ENCODE measurements at places on chromosomes 12 and 14. TPM values are rescaled to one million over a fixed set of nuclear protein-coding genes. Genes with fewer than 3 reads are reported as not detected.

MYO1A gene
- total RNA-seq: 2.2 TPM

NRDE2 gene
- total RNA-seq: 16.8 TPM

VRTN gene
- total RNA-seq: not detected

TPPP2 gene
- total RNA-seq: not detected

TAC3 gene
- total RNA-seq: not detected

SPIC gene
- total RNA-seq: not detected

TDRD9 gene
- total RNA-seq: 12.0 TPM

FOXN4 gene
- total RNA-seq: not detected

RPL10L gene
- total RNA-seq: not detected

KRT71 gene
- total RNA-seq: not detected

LALBA gene
- not detected for total RNA-seq

TAS2R13 gene
- 7.3 TPM for total RNA-seq

TRIM9 gene
- total RNA-seq: 2.1 TPM

GRCh38 chr12:95509300-95509699 is 35.3 kb downstream of the METAP2 start:
- no peak for DNase-seq

DNA sequence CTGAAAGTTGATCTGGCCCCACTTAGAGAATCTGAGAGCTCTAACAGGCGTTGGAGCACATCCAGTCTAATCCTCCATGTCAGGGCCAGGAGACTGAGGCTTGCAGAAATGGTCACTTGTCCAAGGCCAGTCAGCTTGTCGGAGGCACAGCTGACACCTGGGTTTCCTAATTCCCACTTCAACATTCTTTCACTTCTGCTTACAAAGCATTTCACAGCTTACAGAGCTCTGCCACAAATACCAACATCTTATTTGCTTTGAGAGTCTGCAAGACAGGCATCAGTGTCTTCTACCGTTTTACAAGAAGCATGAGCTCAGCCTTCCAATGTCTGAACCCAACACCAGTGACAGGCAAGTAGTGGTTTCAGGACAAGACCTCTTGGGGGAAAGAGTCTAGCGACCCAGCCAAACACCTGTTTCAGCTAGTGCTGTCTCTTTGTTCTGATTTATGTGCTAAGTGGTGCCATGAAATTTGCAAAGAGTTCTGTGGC is 31.8 kb downstream of the ISCA2 start:
- no peak for DNase-seq

DNA sequence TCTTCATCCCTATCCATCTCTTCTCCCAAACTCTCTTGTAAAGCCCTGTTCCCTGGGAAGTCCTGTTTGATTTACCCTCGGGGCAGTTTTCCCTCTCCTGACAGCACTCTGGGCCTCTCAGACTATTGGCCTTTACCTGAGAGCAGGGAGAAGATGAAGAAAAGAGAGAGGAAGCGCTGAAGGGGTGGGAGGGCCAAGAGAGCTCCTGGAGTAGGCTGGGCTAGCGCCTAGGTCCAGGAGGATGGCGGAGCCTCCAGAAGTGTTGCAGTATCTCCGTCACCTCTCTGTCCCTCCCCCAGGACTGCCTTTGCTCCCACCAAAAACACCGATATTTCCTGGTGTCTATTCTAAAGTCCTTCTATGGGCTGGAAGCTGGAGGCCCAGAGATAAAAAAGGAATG is 5.7 kb upstream of the IGFBP6 start:
- DNase-seq: no peak

GRCh38 chr12:95326445-95326844 is 108.8 kb downstream of the VEZT start:
- no peak for DNase-seq

DNA sequence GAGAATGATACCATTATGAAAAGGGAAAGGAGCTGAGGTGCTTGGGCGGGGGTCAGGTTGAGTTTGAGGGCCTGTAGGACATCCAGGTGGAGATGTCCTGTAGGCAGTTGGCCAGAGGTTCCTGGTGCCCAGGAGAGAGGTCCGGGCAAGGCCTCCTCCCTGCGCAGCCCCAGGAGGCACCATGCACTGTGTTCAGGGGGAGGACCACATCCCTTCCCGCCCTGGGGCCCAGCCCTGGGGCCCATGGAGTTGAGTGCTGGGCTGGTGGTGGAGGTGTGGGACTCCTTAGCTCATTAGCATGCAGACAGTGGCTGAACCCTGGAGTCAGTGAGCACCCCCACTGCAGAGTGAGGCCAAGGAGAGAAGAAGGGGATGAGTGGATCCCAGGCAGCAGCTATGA is 5.7 kb upstream of the FAIM2 start:
- no peak for DNase-seq

DNA sequence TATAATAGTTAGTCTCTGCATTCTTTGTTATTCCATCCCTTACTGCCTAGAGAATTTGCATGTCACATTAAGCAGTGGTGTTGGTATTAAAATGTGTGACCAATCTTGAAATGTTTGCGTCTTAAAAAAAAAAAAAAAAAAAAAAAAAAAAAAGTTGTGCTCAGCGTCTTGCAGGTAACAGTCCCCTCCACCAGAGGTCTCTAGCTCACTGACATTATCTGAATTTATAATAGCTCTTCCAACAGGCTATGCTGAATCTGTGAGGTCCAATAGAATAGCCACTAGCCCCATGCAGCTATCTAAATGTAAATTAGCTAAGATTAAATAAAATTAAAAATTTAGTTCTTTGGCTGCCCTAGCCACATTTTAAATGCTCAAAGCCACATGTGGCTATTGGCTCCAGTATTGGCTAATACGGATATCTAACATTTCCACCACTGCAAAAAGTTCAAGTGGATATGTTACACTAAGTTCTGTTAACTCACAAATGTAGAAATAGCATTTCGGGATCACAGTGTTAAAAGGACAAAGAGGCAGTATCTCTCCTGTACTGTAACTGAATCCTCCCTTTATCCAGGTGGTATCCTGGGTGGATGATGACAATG is 28.7 kb downstream of the NKX2-8 start:
- DNase-seq: no peak

GRCh38 chr12:851913-852312 is 97.6 kb downstream of the RAD52 start:
- no peak for DNase-seq

DNA sequence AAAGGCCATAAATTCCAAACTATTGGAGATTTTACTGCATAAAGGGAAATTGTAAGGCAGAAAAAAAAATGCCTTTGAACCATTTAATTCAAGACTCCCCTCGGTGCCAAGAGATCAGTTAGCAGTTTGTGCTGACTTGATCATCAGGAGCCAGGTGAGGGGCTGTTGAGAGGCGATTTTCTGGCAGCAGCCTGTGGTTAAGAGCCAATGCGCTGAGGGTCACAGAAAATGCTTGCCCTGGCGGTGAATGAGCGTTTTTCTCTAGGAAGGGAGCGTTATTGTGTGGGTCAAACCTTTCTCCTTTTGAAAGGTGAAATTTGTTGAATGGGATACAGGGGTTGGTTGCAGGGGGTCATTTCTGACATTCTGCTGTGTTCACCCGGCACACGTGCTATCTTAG is 4.7 kb downstream of the SRRM4 start:
- DNase-seq: no peak

GRCh38 chr12:84756961-84757360 is 155.6 kb downstream of the SLC6A15 start:
- DNase-seq: no peak

DNA sequence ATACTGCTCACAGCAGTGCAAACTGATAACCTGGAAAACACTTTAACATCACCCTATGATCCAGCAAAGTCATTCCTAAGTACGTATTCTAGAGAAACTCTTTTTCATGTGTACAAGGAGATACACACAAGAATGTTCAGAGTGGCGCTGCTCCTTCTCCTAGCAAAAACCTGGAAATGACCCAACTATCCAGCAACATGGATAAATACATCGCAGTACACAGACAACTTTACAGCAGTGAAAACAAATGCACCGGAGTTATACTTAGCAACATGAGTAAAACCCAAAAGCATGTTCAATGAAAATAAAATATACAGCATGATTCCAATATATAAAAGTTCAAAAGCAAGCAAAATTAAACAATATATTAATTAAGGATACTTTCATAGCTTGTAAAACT is 18.7 kb downstream of the SART3 start:
- DNase-seq: no peak

GRCh38 chr12:68962877-68963855 is 30.2 kb upstream of the CPM start:
- DNase-seq: no peak

GRCh38 chr14:69695322-69696203 is 71.4 kb upstream of the SRSF5 start:
- no peak for DNase-seq

GRCh38 chr12:84117190-84117589 is 795.4 kb downstream of the SLC6A15 start:
- DNase-seq: no peak

- DNase-seq: no peak
These were observed 265.2 kb upstream of the SYT1 start for GRCh38 chr12:78599366-78599765.

DNA sequence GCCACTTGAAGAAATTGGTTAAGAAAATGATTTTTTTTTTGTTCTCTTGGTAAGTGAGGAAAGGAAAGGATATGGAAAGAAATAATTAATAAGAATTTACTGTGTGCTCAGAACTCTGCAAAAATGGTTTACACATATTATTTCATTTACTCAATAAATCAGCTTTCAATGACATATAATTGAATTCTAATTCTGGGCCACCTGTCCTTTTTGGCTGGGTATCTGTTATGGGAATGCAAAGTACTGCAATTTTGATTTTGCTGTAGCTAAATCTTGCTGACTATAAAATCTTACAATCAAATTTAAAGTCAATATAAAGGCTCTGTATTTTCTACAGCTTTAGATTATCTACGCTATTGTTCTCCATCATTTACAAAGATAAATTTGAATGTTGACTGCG is 147.1 kb downstream of the GRIP1 start:
- no peak for DNase-seq

GRCh38 chr14:97854918-97855317 is 1057.7 kb downstream of the VRK1 start:
- DNase-seq: no peak

DNA sequence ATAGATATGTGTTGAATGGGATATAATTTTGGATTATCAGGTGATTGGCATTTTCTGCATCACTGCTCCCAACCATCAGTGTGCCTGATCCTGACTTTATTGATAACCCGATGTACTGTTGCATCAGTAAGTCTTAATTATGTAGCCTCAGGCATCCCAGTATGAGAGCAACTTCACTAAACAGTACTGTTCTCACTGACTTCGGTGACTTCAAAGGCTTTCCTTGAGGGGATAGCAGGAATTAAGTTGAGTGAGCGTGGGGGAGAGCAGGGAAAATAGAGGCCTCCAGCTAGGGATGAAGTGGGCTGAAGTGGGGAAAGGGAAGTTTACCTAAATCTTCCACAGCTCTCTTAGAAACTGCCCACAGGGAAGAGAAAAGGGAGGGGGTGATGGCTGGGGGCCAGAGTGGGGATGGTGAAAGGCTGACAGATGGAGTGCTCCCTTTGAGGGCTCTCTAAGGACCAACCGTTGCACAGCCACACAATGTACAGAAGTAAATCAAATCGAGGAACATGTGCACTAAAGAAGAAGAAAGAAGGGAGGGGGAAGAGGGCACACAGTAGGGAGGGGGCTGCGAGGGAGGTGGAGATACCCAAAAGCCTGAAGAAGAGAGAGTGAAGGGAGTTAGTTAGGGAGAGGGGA is 10.7 kb upstream of the NEUROD4 start:
- DNase-seq: no peak

- no peak for DNase-seq
These were observed 71.2 kb downstream of the IRF2BPL start for GRCh38 chr14:76957224-76957891.

- DNase-seq: no peak
These were observed 640 bp downstream of the ARMH4 start for GRCh38 chr14:58151133-58152013.

DNA sequence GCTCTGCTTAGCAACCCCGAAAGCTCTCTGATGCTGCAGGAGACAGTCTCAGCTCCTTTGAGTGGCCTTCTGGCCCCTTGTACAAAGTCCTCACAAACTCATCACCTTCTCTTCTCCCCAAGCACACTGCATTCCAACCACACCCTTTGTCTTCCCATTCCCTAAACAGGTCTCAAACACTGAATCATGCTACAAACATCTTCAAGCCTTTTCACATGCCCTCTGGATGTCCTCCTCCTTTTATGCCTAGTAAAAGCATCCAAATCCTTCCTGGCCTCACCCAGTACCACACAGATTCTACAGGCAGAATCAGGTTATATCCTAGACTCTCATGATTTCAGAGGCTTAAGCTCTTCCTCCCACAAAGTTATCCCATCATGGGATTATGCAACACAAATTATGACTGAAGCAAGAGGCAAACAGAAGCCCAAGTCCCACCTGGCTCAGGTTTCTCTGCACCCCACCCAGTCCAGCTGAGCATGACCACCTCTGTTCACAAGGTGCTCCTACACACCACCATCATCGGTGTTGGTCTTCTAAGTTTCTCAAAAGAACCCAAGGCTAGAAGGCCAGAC is 61.4 kb upstream of the PCED1B start:
- DNase-seq: no peak

DNA sequence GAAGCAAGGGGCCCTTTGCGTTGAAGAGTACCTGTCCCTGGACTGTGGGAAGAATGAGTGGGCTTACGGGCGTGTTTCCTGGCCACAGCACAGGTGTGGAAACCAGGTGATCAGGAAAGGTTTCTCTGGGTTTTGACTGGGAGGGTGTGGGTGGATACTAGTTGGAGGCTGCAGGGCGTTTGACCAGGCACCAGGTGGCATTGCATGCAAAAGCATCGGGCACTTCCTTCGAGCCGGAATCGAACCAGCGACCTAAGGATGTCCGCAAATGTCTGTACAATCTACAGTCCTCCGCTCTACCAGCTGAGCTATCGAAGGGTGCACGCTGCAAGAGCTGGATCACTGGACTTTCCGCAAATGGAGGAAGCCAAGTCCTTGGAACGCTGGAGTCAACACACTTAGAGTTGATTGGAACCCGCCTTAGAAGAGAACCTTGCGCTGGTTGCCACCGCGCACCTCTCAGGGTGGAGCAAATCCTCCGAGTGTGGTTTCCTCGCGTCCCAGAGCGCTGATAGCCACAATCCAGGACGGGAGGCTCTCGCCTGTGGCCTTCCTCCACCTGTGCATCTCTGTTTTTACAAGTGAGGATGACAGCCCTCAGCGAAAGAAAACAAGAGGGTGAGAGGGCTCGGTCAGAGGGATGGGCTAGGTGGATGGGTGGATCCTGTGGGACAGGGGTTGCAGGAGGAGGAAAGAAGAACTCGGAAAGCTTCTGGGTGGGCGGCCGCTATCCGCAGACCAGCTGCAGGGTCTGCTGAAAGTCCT is 21.2 kb upstream of the RNASE4 start:
- DNase-seq: no peak

- DNase-seq: no peak
These were observed 35.1 kb upstream of the TBX5 start for GRCh38 chr12:114441039-114441383.

GRCh38 chr12:18139989-18140596 is 50.1 kb upstream of the RERGL start:
- no peak for DNase-seq

GRCh38 chr14:22232933-22233332 is 356.1 kb downstream of the DAD1 start:
- no peak for DNase-seq

GRCh38 chr12:121467638-121468498 is 68.0 kb downstream of the RNF34 start:
- DNase-seq: peak; percentile 10

All from thoracic aorta (tissue), 2 donors.